Stimulated activated CD4-positive, alpha-beta T cell treated with anti-CD3 and anti-CD28 coated beads, Interleukin-2, amount 100 ng/mL, for 24 hours (primary cell): ENCODE measurements at places on chromosomes 4 and X.

- DNase-seq = no peak
These were observed 44.9 kb downstream of the HAND2 start for GRCh38 chr4:173485164-173485563.

DNA sequence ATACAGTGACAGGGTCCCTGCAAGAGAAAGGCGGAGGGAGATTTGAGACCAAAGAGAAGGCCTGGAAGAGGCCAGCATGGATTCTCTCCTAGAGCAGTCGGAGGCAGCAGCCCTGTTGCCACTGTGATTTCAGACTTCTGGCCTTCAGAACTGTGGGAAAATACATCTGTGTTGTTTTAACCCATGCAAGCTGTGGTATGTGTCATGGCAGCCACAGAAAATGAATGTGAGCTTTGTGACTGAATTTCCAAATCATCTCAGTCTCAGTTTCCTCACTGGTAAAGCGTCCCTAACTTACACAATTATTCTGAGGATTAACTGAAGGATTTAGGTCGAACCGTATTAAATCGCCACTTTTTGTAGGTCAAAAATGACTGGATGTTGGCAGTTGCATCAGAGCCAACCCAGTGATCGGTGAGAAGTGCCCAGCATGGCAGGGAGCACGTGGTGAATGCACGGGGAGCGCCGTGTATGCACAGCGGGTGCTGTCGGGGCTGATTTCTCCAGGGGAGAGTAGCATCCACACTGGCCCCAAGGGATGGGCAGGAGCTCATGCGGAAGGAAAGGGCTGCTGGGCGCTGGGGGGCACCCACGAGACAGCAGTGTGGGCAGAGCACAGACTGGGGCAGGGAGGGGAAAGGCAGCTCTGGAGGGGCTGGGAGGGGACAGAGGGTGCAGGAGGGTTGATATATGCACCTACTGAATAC lies 23.8 kb upstream of the NSG1 start:
- DNase-seq = no peak

DNA sequence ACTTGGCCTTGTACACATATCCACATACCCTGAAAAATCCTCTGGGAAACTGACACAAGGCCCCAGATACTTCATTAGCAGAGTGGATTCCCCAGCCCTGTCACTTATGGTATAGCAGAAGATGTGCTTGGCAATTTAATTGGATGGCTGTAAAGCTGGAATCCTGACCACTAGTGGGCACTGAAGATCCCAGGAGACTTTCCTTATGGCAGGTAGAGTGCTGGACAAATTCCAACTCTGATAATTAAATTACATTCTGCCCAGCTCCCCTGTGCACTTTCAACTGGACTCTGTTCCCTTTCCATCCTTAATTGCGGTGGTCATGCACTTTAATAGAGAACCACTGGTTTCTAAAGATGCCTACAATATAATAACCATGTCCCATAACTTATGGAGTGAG lies 119.8 kb downstream of the DCK start:
- no peak for DNase-seq

DNA sequence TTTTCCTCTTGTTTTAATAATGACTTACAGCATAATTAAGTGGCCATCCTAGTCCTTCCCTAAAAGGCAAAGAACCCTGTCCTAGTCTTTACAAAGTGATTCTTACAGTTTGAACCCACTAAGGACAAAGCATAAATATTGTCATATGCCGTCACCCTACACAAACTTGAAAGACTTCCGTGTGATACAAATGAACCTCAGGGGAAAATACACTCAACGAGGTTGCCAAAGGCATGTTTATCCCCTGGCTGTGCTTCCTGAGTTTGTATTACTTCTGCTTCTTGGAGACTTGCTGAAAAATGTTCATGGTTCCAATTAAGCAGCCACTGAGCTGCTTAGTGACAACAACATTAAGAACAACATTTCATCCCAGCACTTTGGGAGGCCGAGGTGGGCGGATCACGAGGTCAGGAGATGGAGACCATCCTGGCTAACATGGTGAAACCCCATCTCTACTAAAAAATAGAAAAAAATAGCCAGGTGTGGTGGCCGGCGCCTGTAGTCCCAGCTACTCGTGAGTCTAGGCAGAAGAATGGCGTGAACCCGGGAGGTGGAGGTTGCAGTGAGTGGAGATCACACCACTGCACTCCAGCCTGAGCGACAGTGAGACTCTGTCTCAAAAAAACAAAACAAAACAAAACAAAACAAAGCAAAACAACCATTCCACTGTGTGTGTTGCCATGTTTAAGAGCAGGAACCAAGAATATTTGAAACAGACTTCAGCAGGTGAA lies 16.2 kb downstream of the RASSF6 start:
- DNase-seq = no peak

- no peak for DNase-seq
These were observed 9.6 kb downstream of the GTPBP6 start for GRCh38 chrX:308821-309520.

DNA sequence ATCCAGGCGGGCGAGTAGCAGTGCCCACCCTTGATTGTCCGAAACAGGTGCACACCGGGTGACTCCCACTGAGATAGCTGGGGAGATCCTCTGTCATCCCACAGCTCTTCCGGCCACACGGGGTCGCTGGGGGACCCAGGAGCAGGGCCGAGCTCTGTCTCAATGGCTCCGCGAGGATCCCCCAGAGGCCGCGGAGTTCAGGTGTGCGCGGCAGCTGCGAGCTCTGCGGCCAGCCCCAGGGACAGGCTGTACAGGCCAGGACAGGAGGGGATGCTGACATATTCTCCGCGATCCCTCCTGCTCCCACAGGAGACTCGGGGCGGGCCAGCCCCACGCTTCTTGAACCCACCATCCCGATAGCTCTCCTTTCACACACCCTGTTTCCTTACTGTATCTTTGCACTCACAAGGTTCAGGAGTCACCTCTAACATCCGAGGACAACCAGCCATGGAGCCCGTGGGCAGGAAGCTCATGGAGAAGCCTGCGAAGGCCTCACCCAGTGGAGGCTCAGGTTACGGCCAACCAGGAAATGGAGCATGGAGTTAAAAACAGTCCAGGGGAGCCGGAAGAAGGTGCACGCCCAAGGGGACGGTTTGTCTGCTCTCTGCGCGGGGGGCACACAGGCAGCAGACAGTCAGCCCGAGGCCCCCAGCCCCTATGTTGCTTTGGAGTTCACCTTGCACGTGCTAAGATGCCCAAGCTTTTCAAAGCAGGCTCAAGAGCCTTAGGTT lies 77.9 kb upstream of the AMELX start:
- no peak for DNase-seq

DNA sequence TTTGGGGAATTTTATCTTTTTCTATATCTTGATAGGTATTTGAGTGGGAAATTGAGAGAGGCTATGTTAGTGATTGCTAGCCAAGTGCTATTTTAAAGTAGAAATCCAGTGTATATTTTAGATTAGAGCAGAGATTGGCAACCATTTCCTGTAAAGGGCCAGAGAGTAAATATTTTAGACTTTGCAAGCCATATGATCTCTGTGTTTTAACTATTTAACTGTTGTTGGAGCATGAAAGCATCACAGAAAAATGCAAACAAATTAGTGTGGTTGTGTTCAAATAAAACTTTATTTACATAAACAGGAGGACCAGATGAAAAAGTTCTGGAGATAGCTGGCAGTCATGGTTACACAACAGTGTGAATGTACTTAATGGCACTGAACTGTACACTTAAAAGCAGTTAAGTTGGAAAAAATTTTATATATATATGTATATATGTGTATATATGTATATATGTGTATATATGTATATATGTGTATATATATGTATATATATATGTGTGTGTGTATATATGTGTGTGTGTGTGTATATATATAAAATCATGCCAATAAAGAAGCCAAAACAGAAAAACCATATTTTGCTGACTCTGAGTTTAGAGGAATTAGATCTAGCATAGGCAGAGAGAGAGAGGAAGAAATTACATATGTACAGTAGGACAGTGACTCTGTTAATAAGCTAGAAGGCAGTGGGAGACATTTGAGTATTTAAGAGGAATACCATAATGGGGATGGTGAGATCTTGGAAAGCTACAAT lies 83.4 kb downstream of the TMEM164 start:
- DNase-seq = no peak

GRCh38 chrX:112714357-112714918 lies 34.7 kb upstream of the LHFPL1 start:
- DNase-seq = no peak

DNA sequence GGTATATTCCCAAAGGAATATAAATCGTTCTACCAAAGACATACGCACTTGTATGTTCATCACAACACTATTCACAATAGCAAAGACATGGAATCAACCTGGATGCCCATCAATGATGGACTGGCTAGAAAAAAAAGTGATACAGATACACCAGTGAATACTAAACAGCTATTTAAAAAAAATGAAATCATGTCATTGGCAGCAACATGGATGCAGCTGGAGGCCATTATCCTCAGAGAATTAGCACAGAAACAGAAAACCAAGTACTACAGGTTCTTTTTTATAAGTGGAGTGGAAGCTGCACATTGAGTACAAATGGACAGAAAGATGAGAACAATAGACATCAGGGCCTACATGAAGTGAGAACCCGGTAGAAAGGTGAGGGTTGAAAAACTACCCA lies 81.4 kb downstream of the ANTXR2 start:
- DNase-seq = no peak

DNA sequence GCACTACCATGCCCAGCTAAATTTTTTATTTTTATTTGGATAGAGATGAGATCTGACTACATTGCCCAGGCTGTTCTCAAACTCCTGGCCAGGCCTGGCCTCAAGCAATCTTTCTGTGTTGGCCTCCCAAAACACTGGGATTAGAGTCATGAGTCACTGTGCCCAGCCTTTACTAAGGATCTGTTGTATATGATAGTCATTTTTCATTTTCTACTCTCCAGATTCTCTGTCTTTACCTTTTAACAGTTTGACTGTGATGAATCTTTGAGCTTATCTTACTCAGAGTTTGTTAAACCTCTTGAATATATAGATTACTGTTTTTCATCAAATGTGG lies 161.8 kb downstream of the FNIP2 start:
- no peak for DNase-seq

DNA sequence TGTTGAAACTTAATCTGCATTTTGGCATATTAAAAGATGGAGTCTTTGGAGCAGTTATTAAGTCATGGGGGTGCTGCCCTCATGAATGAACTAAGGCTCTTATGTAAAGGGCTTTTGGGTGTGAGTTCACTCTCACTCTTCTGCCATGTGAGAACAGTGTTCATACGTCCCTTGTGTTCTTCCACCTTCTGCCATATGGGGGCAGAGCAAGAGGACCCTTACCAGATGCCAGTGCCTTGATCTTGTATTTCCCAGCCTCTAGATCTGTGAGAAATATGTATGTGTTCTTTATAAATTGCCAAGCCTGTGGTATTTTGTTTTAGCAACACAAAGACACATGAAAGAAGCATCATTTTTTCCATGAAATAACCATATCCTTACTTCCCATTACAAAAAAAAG lies 213.9 kb downstream of the SPOCK3 start:
- no peak for DNase-seq

DNA sequence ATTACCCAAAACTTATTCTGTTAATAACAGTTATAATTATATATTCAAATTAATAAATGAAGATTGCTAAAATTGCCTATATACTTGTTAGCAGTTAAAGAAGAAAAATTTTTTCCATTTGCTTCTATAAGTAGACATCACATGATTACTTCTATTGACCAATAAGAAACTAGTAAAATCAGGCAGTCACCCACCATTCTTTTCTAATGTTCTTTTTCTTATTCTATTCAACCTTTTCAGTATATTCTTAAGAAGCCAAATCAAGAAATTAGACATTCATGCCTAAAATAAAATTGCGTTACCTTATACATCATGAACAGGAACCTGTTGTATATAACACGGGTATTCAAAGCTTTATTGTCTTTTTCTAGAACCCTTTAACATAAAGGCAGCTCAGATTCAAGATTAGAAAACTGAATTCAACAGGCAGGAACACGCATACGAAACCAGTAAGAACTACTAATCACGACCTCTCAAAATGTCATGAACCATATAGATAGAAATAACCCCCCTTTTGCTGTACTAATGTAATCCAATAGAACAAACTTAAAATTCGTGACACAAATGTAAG lies 568.1 kb upstream of the DIPK2B start:
- DNase-seq = no peak

DNA sequence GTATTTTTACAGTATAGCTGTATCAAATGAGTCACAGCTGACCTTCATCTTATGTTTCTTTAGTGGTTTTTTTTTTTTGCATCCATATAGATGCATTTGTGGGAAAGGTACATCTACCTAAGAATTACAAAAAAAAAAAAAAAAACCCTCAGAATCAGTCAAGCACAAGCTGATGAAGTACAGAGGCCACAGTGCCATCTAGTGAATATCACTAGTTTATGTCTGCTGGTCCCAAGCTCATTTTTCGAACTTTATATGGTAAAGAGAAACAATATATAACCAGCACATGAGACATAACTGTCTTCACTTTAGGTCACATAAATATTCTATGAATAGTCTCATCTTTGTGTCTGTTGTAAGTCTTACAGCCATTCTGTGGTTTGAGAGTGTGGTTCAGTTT lies 220.1 kb downstream of the DLG3 start:
- no peak for DNase-seq

GRCh38 chr4:168480931-168481611 lies 779 bp upstream of the DDX60L start:
- peak; percentile 17 for DNase-seq
